Left cardiac atrium (tissue), 4 donors: ENCODE measurements at places on chromosomes 13 and 19. TPM values are rescaled to one million over a fixed set of nuclear protein-coding genes. Genes with fewer than 3 reads are reported as not detected.

The KLK12 gene
- total RNA-seq: not detected

The VSIG10L gene
- 1.8 TPM for total RNA-seq

The RDH8 gene
- not detected for total RNA-seq

The ZNF841 gene
- total RNA-seq: 12.1 TPM

The OR10H1 gene
- total RNA-seq: not detected

The BEST2 gene
- total RNA-seq: not detected

The PSG6 gene
- not detected for total RNA-seq

The C19orf85 gene
- total RNA-seq: not detected

The PEG3 gene
- 10.7 TPM for total RNA-seq

The HNRNPA1L2 gene
- 3.6 TPM for total RNA-seq

The COX6B2 gene
- total RNA-seq: not detected

The GAPDHS gene
- not detected for total RNA-seq

The SLC10A2 gene
- total RNA-seq: not detected

The DIAPH3 gene
- 0.26 TPM for total RNA-seq

The CABP5 gene
- not detected for total RNA-seq

The KLK7 gene
- total RNA-seq: 0.16 TPM

The FPR3 gene
- total RNA-seq: 11.0 TPM

The SIGLEC12 gene
- total RNA-seq: 1.1 TPM

The EHD2 gene
- 91.1 TPM for total RNA-seq

The PSG11 gene
- not detected for total RNA-seq

The MPND gene
- total RNA-seq: 22.3 TPM

The CGB5 gene
- total RNA-seq: not detected

The NKG7 gene
- 4.0 TPM for total RNA-seq

The FSD1 gene
- not detected for total RNA-seq

The URAD gene
- not detected for total RNA-seq

The ZNF613 gene
- 5.5 TPM for total RNA-seq

The NCCRP1 gene
- not detected for total RNA-seq

The KLK1 gene
- 0.27 TPM for total RNA-seq

The PROZ gene
- total RNA-seq: not detected

The DLL3 gene
- not detected for total RNA-seq

The BIVM gene
- total RNA-seq: 27.7 TPM

The PSG3 gene
- total RNA-seq: not detected

The ZNF541 gene
- 0.13 TPM for total RNA-seq

The TPTE2 gene
- total RNA-seq: not detected

The ZNF583 gene
- 5.0 TPM for total RNA-seq

The KIRREL2 gene
- not detected for total RNA-seq

The RHPN2 gene
- 1.8 TPM for total RNA-seq

The CERS1 gene
- 2.1 TPM for total RNA-seq

The TYROBP gene
- total RNA-seq: 88.7 TPM

The CGB2 gene
- not detected for total RNA-seq

The TNNT1 gene
- total RNA-seq: 25.6 TPM

The MBD3L3 gene
- not detected for total RNA-seq

The COMMD6 gene
- 133 TPM for total RNA-seq

The GPR12 gene
- 0.18 TPM for total RNA-seq

The ZNF888 gene
- total RNA-seq: 1.7 TPM

The CEACAM3 gene
- total RNA-seq: 0.29 TPM

The ASPDH gene
- total RNA-seq: not detected

The SRRM5 gene
- 0.10 TPM for total RNA-seq

The INAFM1 gene
- total RNA-seq: 17.1 TPM

The CADM4 gene
- 10.1 TPM for total RNA-seq
